ENCODE measurements at places on chromosomes 16 and 17.

DNA sequence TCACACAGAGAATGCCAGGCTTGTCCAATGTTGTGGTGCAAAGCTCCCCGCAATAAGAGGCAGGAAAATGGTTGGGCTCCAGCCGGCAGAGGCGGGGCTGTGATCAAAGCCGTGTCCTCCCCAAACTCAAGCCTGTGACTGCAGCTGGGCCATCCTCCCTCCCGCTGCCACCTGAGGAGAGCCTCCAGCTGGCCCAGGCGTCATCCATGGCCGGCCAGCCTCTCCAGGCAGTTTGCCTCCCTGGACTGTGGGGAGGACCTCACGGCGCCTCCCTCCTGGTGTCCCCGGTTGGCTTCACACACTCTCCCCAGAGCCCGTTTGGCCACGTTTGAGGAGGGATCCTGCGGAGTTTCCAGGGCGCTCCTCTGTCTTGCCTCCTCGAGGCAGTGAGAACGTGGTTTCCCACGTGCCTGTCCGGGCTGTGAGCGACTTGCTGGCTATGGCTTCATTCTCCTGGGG, 134.1 kb downstream of the IRF8 start:
- no peak for DNase-seq

DNA sequence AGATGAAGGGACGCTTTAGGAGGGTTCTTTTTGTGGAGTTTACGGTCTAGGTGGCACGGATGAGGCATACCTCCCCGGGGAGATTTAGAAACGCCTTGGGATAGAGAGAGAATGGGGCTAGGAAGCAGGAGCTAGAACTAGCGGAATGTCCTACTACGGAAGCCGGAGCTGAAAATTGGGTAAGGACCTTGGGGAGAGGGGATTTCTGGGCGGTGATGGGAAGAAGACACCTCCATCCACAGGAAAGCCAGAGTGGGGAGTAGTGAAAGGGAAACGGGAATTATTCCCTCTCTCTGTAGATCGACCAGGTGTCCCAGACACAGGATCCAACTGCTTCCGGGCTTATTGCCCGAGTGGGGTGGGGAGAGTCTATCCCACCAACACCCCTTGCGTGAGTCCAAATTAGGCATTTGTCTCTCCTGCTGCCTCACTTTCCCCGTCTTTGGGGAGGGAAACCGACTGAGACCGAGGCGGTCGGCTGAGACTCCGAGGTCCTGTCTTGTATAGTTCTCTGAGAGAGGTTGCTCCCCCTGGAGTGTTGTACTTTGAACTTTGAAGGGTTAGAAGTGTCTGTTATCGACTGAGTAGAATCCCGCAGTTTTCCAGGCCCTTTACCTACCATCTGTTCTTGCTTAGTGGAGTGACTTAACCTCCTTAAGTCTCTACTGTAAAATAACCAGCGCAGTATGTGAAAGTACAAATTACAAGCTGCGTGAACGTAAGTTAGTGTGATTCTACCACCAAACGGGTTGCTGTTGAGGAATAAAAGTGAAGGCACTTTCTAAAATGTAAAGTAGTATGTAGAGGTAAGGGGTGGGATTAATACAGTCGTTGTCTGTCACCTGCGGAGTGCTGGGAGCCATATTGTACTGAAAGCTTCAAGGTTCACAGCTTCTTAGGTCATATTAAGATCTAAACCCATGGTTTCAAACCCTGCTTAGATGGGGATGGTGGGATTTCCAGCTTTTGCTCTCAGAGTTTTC, 1.0 kb downstream of the RSPRY1 start:
- DNase-seq, result peak; percentile 6

DNA sequence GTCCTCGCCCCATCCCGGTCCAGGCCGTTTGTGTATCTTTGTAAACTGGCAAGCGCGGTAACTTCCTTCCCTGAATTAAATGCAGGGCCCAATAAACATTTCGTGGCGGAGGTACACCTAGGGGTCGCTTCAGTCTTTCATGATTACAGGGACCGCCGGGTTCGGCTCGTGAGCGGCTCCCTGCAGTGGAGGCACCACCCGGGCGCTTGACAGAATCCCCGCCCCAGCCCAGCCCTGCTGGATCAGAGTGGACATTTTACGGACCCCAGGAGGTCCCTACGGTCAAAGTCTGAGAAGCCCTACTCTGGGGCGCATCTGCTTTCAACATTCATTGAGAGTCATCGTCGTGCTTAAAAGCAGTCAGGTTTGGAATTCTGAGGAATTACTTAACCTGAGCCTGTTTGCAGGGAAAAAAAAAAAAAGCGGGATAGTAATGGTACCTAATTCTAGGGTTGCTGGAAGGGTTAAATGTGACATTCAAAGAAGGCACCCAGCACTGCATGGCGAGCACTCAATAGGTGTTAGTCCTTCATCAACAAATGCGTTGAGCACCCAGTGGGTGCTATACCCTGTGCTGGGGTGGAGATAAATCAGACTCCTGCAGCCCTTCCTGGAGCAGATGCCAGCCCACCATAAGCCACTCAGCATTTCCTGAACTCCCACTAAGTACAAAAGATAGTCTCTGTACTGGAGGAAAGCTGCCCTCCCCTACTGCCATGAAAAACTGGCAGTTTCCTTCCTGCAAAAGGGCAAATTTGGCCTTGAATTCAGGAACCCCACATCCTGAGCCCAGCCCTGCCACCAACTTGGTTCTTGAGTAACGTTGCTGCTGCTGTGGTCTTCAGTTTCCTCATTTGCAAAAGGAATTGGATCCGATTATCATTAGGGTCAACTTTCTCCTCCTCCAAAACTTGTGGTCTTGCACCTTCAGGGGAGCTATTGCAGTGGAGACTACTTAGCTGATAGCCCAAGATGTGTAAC, 658 bp upstream of the DUSP3 start:
- DNase-seq, result no peak

DNA sequence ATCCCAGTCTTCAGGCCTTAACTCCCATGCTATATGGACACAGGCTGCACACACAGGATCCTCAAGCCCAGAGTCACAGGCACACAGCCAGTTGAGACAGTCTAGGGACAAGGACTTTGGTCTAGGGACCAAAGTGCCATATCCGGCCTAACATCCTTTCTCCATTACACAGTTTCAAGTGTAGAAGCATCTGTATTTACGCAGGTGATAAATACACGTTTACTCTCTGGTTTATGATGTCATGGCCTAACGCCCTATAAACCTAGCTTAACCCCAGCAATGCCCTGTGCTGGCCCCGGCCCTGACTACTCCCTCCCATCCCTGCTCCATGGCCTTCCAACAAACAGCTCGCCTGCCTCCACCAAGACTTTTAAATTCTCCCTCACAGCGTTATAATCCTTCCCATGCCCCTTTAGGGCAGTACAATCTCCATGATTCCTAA, 17.1 kb downstream of the CUEDC1 start:
- DNase-seq, result no peak

GRCh38 chr17:27980043-27980442, 62.4 kb upstream of the NLK start:
- no peak for DNase-seq

DNA sequence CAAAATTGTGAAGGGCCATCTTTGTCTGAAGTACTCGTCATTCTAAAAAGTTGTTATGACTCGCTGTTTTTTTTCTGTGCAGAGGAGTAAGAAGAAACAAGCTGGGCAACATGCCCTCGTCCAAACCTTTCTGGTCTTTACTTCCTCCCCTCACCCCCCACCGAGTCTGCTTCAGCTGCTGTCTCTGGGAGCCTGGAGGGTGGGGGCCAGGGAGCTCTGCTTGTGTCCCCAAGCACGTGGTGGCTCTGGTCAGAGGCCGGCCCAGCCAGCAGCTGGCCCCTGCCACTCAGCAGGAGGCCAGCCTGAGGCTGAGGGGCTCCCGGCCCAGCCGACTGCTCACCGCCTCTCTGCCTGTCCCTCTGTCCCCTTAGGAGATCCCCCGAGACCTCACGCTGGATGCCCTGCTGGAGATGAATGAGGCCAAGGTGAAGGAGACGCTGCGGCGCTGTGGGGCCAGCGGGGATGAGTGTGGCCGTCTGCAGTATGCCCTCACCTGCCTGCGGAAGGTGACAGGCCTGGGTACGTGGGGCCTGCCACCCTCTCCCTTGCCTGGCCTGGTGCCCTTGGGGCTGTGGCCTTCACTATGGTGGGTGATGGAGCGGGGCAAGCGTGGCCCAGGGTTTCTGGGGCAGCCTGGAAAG, 53.7 kb upstream of the LGALS9 start:
- no peak for DNase-seq
